ENCODE measurements at places on chromosomes 13 and 19.
A peak's percentile ranks its signal among the peaks of the same experiment; 100 is the strongest.

GRCh38 chr13:112905990-112906641 lies 62.9 kb upstream of the MCF2L start:
- no peak for DNase-seq

GRCh38 chr19:38425810-38426466 lies at the start of gene RASGRP4:
Gene RASGRP4 (minus strand): TSS chr19:38426219. CDS start chr19:38426091, 128 bp downstream.
- DNase-seq = no peak

DNA sequence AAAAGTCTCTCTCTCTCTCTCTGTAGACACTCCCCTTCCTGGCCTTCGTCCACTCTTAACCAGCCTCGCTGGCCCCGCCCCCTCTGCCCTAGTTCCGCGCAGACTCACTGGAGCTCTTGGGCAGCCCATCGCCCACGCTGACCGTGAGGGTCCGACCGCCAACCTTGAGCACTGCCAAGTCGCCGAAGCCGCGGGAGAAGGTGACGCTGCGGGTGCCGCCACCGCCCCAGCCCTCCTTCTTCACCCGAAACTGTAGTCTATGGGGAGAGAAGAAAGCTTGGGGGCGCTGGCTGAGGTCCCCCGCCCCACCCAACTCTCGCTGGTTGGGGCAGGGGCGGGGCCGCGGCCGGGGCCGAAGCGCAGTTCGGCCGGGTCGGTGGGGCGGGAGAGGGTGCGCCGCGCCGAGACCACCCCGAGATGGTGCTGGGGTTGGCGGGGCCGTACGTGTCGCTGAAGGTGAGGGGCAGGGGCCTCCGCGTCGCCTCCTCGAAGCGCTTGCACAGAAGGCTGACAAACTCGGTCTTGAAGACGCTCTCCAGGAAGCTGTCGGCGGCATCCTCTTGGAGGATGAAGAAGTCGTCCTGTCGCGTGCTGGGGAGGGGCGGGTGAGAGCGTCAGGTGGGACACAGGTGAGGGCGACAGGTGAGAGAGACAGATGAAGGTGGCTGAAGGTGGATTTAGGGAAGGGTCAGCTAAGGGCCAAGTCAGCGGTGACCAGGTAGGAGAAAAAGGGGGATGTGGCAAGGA lies 12.6 kb upstream of the ZNF414 start:
- DNase-seq = no peak

- no peak for DNase-seq
Observed at GRCh38 chr13:23059173-23059572, 121.6 kb upstream of the SGCG start.

DNA sequence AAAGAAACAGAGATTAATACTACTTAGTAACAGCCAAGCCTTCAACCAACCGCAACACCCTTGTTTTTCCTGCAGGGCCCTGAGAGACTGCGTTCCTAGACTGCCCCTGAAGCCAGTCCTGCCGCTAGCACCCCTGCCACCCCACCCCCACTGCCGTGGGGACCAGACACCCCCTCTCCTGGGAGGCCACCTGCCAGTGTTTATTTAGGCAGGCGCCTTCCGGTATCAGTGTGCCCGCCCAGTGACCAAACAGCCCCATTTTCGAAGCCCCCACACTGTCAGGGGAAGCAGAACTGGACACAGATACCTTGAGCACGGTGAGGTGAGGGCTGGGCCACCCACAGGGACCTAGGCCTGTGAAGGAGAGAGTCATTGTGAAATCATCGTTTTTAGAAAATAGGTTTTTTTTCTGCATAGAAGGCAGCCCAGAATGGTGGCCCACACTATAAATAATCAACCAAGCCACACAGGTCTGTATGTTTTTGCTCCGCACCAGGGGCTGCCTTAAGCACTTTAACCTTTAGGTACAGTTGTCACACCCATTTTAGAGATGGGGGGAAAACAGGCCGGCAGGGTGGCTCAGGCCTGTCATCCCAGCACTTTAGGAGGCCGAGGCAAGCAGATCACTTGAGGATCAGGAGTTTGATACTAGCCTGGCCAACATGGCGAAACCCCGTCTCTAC lies 3.5 kb upstream of the TLE5 start:
- DNase-seq = no peak

- no peak for DNase-seq
Observed at GRCh38 chr19:40561947-40562346, 14.7 kb upstream of the SHKBP1 start.

DNA sequence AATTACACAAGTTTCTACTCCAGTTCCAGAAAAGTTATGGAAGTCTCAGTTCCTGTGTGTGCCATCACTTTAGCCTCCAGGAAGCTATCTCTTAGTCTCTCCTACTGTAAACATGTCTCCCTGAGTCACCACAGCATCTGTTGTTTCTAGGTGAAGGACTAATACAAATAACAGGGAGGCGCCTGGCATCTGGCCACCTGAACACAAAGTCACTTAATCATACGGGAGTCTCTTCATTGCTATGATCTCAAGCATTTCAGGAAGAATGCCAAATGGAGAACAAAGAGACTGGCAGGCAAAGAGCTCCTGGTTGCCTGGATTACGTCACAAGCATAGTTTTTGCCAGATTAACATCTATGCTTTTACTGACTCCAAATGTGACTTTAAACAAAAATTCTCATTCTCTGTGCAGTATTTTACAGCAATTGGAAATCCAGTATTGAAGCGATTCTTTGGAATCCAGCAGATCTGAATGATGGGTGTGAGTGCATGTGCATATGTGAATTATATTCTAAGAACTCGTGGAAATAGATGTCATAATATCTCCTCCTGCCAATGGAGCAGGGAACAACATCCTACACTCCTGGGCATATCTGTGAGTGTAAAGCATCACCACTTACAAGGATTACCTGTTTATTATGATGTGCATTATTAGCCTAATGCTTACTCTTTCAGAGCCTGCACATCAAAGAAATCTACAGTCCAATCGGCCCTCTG lies 572.8 kb downstream of the PCDH9 start:
- DNase-seq = no peak

- DNase-seq = no peak
Observed at GRCh38 chr19:55766466-55766865, 2.5 kb upstream of the RFPL4AL1 start.

DNA sequence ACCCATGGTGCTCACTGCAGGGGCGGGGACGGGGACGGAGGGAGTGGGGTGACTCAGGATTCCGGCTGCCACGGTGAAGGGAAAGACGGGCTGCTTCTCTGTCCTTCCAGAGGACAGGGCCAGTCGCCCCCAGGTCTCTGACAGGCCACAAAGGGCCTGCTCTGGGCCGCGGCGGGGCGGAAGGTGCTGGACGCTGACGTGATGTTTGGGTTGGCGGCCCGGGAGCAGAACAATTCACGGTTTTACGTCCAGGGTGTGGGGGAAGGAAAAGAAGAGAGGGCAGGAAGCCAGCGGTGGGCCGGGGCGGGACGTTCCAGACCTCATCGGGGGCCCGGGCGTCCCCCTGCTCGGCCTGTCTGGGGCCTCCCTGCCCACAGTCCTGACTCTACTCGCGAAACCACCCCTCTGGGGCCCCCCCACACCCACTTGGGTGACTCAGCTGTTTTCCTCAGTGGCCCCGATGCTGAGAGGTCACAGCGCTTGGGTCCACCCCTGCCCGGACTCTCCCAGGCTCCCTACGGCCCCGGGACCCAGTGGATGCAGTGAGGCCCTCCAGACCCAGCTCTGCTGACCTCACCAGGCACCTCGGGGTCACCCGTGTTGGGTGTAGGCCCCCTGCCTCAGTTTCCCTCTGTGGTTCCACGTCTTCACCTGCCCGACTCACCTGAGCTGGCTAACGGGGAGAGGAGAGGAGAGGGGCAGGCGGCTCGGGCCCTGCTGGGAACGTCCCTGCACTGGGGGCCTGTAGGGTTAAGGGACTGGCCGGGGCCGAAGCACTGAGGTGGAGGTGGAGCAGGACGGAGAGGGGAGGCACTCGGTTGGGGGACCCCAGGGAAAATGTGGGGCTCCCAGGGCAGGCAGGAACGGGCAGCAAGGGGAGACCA lies 29.2 kb downstream of the PIP5K1C start:
- DNase-seq = no peak

- DNase-seq = peak; percentile 72
Observed at GRCh38 chr19:46014941-46015686, 7.7 kb downstream of the PGLYRP1 start.

DNA sequence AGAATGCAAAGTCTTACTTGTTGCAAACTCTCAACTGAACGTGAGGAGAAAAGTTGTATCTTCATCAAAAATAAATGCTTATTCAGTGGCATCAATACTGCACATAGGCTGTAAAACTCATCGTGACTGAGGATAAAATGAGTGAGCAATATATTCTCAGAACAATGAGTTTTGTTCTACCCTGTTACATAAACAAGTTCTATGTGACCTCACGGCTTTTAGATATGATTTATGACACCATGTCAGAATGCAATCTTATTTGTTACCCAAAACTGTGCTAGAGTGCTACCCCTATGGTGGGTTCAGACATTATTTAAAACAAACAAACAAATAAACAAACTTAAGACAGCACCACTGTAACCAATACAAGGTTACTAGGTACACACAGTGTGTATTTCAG lies 55.4 kb downstream of the FOXO1 start:
- DNase-seq = no peak
